ENCODE measurements at places on chromosomes 1 and 21. TPM values are rescaled to one million over a fixed set of nuclear protein-coding genes. Genes with fewer than 3 reads are reported as not detected.

The FNDC5 gene
- total RNA-seq: 7.3 TPM

The LCE2B gene
- not detected for total RNA-seq

GRCh38 chr1:211535346-211535745 is 43.4 kb upstream of the RD3 start:
- ATAC-seq: no peak

The C8A gene
- not detected for total RNA-seq

DNA sequence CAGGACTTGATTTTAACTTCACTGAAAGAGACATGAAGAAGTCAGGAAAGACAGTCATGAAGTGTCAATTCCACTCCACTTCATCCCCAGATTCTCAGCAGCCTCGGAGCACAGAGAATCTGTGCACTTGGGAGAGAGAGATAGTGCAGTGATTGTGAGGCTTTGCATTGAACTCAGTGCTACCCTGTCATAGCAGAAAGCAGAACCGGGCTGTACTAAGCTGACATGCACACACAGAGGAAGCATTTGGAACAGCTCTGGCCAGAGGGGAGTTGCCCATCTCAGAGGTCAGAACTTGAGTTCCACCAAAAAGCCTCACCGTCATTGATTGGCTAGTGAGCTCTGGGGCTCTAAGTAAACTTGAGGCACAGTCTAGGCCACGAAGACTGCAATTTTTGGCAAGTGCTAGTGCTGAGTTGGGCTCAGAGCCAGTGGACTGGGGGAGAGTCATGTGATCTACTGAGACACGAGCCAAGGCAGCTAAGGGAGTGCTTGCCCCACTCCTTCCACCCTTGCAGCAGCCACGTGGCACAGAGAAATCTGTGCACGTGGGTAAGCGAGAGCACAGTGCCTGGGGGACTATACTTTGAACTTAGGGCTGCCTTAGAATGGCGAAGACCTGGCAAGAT is 810.2 kb upstream of the ADAMTS5 start:
- ATAC-seq: peak; percentile 25

DNA sequence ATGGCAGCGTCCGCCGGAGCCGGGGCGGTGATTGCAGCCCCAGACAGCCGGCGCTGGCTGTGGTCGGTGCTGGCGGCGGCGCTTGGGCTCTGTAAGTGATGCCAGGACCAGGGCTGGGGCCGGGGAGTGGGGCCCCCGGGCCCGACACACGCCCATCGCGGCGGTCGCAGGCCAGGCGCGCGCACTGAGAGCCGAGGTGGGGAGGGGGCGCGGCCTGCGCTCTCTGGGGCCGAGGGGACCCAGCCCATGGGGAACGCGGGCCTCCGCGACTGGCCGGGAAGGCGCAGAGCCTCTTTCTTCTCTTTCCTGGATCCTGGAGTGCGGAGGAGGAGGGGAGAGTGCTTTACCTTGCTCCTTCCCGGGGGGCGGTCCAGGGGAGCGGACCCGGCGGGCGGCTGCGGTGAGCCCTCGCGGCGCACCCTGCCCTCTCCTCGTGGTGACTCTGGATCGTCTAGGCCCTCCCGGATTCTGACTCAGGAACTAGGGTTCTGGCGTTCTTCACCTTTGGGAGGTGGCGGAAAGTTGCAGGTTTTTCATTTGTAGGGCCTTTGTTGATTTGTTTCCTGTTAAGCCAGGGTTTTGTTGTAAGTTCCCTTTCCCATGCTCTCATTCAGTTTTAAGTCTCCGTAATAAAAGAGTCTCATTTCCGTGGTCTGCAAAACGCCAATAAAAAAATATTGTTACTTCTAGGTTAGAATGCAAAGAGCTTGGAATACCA is 529 bp downstream of the MPZL1 start:
- ATAC-seq: peak; percentile 69

Measured in gastroesophageal sphincter (tissue), 4 donors.